Activated naive CD8-positive, alpha-beta T cell treated with anti-CD3 and anti-CD28 coated beads, Interleukin-2, amount 50 U/mL, for 24 hours (primary cell): ENCODE measurements at places on chromosomes 2 and 18.

DNA sequence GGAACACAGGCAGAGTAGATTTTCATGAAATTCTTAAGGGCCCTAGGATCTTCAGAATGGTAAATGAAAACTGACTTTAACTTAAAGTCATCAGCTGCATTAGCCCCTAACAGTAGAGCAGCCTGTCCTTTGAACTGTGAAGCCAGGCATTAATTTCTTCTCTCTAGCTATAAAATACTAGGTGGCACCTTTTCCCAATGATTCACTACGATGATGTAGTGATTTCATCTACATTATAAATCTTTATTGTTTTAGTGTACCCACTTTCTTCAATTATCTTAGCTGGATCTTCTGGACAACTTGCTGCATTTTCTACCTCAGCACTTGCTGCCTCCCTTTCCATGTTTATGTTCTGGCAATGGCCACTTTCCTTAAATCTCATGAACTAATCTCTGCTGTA is 290.5 kb downstream of the NOL4 start:
- no peak overlapping the region for H3K4me3 ChIP-seq
- no peaks in the 10 kb centered on the region for H3K27me3 ChIP-seq
- no peak for DNase-seq
- no peaks in the 10 kb centered on the region for H3K36me3 ChIP-seq

- no peaks in the 10 kb centered on the region for H3K4me1 ChIP-seq
- DNase-seq: peak; percentile 8
These were observed 15.0 kb upstream of the ELOA2 start for GRCh38 chr18:47050468-47050867.

DNA sequence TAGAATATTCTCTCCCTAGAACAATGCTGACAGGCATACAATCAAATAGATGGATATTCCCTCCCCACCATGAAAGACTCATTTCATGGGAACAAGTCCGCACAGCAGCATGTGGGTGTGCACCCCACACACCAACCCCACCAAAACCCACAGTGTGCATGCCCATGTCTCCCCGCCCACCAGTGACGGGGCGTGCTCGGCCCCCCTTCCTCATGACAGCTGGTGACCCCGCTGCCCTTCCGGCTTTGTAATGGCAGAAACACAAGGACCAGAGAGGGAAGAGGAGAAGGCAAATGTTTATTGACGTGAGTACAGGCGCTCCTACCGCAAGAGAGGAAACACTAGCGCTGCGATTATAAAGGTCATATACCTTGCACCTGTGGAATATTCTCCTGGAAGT is 30.8 kb upstream of the ODC1 start:
- no peak overlapping the region for H3K4me3 ChIP-seq
- peaks cover 17% of the 10 kb centered on the region for H3K27me3 ChIP-seq
- no peaks in the 10 kb centered on the region for H3K36me3 ChIP-seq
- no peak for DNase-seq
- peaks cover 6% of the 10 kb centered on the region for H3K4me1 ChIP-seq

DNA sequence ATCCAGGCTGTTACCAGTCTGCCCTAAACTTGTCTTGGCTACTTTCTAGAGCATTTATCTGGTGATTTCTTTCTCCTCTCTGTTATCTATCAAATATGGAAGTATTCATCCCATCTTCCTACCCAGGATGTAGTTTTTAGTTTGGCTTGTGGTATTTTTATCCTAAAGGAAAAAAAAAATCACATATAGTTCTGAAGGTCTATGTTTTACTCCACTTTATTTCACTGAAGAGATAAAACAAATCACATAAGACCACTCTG is 62.2 kb downstream of the PXDN start:
- H3K27ac ChIP-seq: no peak overlapping the region
- no peaks in the 10 kb centered on the region for H3K27me3 ChIP-seq
- no peak overlapping the region for H3K4me3 ChIP-seq
- no peak for DNase-seq
- no peaks in the 10 kb centered on the region for H3K36me3 ChIP-seq

DNA sequence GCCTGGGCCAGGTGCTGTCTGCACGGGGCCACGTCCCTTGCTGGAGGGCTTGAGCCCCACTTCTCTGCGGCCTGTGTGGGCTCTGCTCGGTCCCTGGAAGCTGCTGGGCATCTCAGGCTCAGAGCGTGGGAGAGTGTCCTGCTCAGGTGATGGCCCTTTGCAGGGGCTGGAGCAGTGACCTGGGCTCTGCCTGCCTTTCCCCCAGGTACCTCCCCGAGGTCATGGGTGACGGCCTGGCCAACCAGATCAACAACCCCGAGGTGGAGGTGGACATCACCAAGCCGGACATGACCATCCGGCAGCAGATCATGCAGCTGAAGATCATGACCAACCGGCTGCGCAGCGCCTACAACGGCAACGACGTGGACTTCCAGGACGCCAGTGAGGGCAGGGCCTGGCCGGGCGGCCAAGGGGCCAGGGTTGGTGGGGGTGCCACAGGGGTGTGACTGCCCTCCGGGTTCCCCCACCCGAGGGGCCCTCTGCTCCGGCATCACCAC is 29.9 kb downstream of the GPC1 start:
- no peaks in the 10 kb centered on the region for H3K27me3 ChIP-seq
- H3K27ac ChIP-seq: no peak overlapping the region
- no peak for DNase-seq
- H3K4me1 ChIP-seq: no peaks in the 10 kb centered on the region
- no peak overlapping the region for H3K4me3 ChIP-seq

GRCh38 chr2:178450524-178450773 is 526 bp downstream of the PRKRA start:
- peaks cover 27% of the 10 kb centered on the region for H3K36me3 ChIP-seq
- no peak for DNase-seq
- peak overlapping the region; percentile 87 for H3K27ac ChIP-seq
- H3K27me3 ChIP-seq: no peaks in the 10 kb centered on the region
- peak overlapping the region; percentile 89 for H3K4me3 ChIP-seq

- peaks cover 38% of the 10 kb centered on the region for H3K36me3 ChIP-seq
- DNase-seq: no peak
- H3K4me3 ChIP-seq: no peak overlapping the region
- H3K27me3 ChIP-seq: no peaks in the 10 kb centered on the region
These were observed 99.0 kb downstream of the DGKD start for GRCh38 chr2:233453111-233453915.

DNA sequence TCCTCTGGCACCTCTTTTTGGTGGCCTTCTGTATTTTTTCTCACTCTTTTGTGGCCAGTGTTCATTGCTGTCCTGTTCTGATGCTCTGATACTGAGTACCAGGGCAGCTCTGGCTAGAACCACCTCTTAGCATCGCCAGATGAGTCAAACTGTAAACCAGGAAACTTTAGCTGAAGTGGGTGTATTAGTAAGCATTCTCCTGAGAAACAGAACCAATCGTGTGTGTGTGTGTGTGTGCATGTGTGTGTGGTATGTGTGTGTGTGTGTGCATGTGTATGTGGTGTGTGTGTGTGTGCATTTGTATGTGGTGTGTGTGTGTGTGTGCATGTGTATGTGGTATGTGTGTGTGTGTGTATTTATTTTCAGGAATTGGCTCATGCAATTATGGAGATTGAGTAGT is 166.3 kb upstream of the SKOR2 start:
- H3K27ac ChIP-seq: no peak overlapping the region
- H3K4me1 ChIP-seq: no peaks in the 10 kb centered on the region
- H3K4me3 ChIP-seq: no peak overlapping the region
- H3K36me3 ChIP-seq: no peaks in the 10 kb centered on the region
- H3K27me3 ChIP-seq: peaks cover 22% of the 10 kb centered on the region

GRCh38 chr2:217207699-217208010 is 347.8 kb upstream of the TNP1 start:
- H3K4me1 ChIP-seq: no peaks in the 10 kb centered on the region
- H3K27me3 ChIP-seq: peaks cover 50% of the 10 kb centered on the region
- no peaks in the 10 kb centered on the region for H3K36me3 ChIP-seq
- no peak overlapping the region for H3K27ac ChIP-seq
- DNase-seq: no peak

DNA sequence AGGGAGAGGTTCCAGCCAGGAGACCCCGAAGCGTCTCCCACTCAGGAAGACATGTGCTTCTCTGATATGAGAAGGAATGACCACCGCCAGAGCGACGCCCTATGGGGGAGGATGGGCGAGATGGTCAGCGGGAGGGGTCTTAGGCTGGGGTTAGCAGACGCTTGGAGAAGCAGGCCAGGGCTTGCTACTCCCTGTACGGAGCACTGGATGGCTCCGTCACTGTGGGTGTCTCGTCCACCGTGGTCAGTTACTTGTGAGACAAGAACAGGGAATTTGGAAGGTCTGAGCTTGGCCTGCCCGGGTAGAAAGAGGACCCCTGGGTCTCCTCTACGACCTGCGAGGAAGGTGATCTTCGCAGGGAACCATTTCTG is 39.8 kb downstream of the TMEM18 start:
- H3K27ac ChIP-seq: no peak overlapping the region
- H3K4me1 ChIP-seq: peaks cover 2% of the 10 kb centered on the region
- no peaks in the 10 kb centered on the region for H3K36me3 ChIP-seq
- DNase-seq: no peak
- no peak overlapping the region for H3K4me3 ChIP-seq

- no peak overlapping the region for H3K4me3 ChIP-seq
- DNase-seq: no peak
- no peaks in the 10 kb centered on the region for H3K36me3 ChIP-seq
- H3K27me3 ChIP-seq: no peaks in the 10 kb centered on the region
- H3K27ac ChIP-seq: no peak overlapping the region
- no peaks in the 10 kb centered on the region for H3K4me1 ChIP-seq
These were observed 85.5 kb downstream of the SCN1A start for GRCh38 chr2:166042356-166042755.

GRCh38 chr2:24421668-24422067 is 61.3 kb upstream of the ITSN2 start:
- no peaks in the 10 kb centered on the region for H3K4me1 ChIP-seq
- H3K4me3 ChIP-seq: no peak overlapping the region
- no peaks in the 10 kb centered on the region for H3K36me3 ChIP-seq
- DNase-seq: peak; percentile 68
